Left lung (tissue), 14 donors: ENCODE measurements at places on chromosomes 4 and X. TPM values are rescaled to one million over a fixed set of nuclear protein-coding genes. Genes with fewer than 3 reads are reported as not detected.

The GPR101 gene
- not detected for total RNA-seq

DNA sequence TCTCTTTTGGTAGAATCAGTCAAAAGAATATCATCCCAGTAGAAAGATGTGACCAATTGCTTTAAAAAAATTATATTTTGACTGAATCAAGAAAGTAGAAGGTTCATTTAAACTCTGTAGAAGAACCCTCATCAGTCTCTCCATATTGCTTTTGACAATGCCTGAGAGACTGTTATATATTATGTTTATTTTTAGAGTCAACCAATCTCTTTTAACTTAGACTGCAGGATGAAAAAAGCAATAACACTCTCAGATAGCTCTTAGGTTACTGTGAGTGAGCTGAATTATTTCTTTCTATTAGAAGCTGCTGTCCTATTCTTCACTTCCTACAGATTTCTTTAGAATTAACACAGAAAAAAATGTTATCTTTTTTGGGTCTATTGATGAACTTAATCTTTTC lies 38.1 kb downstream of the GALNTL6 start:
- no peak overlapping the region for H3K27ac ChIP-seq
- no peaks in the 10 kb centered on the region for H3K36me3 ChIP-seq
- H3K4me3 ChIP-seq: no peak overlapping the region
- H3K4me1 ChIP-seq: no peaks in the 10 kb centered on the region
- no peak for DNase-seq
- no peaks in the 10 kb centered on the region for H3K27me3 ChIP-seq

The TMEM156 gene
- total RNA-seq: 0.29 TPM

DNA sequence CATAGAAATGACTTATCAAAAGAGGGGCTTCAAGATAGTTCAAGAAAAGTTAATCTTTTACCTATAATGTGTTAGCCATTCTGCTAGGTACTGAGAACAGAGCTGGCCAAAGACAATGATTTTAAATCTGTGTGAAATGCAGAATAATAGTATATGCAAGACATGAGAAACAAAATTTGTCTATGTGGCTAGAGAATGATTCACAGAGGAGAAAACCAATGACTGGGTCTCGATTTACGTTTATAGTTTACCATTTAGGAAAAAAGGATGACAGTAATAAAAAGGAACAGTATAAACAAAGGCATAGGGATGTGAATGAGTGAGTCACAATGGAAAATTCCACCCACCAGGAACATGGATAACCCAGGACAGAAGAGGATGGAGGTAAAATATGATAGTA lies 31.9 kb downstream of the NPFFR2 start:
- no peaks in the 10 kb centered on the region for H3K27me3 ChIP-seq
- no peak overlapping the region for H3K4me3 ChIP-seq
- no peaks in the 10 kb centered on the region for H3K4me1 ChIP-seq
- no peak overlapping the region for H3K27ac ChIP-seq
- no peaks in the 10 kb centered on the region for H3K36me3 ChIP-seq
- no peak for DNase-seq

The ZNF157 gene
- total RNA-seq: 0.29 TPM

DNA sequence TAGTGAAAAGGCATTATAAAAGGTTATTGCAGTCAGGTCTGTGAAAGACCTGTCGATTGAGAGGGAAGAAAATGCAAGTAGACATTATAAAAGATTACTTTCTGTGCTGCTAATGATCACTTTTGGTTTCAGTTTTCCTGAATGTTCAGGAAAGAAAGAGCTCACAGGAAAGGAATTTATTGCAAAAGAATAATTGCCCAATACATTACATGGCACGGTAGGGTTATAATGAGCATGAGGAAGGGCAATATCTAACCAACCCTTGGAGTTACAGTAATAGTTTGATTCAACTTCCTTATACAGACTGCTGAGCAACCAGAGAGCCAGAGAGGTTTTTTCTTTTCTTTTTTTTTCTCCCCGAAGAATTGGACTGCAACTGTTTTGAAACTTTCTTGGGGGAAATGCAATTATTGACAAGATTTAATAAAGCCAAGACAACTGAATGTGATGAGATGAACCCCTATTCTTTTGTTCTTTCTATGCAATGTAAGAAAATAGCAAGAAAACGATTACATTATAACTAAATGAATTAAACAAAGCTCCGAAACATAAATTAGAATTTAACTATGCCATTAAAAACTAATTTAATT lies 247.0 kb downstream of the C4orf33 start:
- no peak for DNase-seq
- no peaks in the 10 kb centered on the region for H3K4me1 ChIP-seq
- peak overlapping the region; percentile 50 for H3K27ac ChIP-seq

The APLN gene
- 6.9 TPM for total RNA-seq

The FAM47A gene
- not detected for total RNA-seq

The CSAG3 gene
- total RNA-seq: not detected

The TECRL gene
- 0.65 TPM for total RNA-seq

- H3K4me3 ChIP-seq: no peak overlapping the region
- no peaks in the 10 kb centered on the region for H3K4me1 ChIP-seq
- DNase-seq: no peak
- H3K36me3 ChIP-seq: no peaks in the 10 kb centered on the region
Observed at GRCh38 chr4:16573739-16574138, 324.7 kb downstream of the LDB2 start.

- H3K27me3 ChIP-seq: no peaks in the 10 kb centered on the region
- DNase-seq: no peak
- H3K4me1 ChIP-seq: no peaks in the 10 kb centered on the region
- no peaks in the 10 kb centered on the region for H3K36me3 ChIP-seq
- no peak overlapping the region for H3K27ac ChIP-seq
Observed at GRCh38 chrX:7614616-7615015, 228.4 kb upstream of the VCX start.

GRCh38 chr4:91113130-91113706 lies 986.0 kb downstream of the CCSER1 start:
- DNase-seq: no peak
- H3K36me3 ChIP-seq: no peaks in the 10 kb centered on the region
- H3K4me1 ChIP-seq: no peaks in the 10 kb centered on the region
- H3K27ac ChIP-seq: no peak overlapping the region
- no peak overlapping the region for H3K4me3 ChIP-seq

The DUX4 gene
- not detected for total RNA-seq

- H3K4me3 ChIP-seq: no peak overlapping the region
- no peak for DNase-seq
- H3K4me1 ChIP-seq: no peaks in the 10 kb centered on the region
Observed at GRCh38 chrX:39017077-39017476, 215.8 kb downstream of the MID1IP1 start.

DNA sequence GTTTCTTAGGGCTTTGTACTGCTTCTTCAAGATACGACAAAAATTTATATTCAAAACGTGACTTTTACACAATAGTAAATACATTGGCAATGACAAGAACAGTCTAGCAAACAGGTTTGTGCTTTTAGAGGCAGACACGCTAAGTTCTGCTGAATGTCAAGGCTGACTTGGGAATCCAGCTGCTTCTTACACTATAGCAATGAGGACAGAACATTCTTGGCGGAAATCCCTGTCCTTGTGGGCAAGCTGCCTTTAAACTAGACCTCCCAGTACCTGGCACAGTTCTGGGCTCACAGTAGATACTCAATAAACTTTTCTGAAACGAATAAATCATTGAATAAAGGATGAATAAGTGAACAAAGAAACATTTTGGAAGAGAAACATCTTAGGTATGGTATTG lies 148.2 kb downstream of the RASL11B start:
- peaks cover 18% of the 10 kb centered on the region for H3K4me1 ChIP-seq
- no peak overlapping the region for H3K27ac ChIP-seq
- no peaks in the 10 kb centered on the region for H3K36me3 ChIP-seq
- no peaks in the 10 kb centered on the region for H3K27me3 ChIP-seq
- peak; percentile 49 for DNase-seq

GRCh38 chr4:88411491-88412096 lies 32.9 kb downstream of the HERC6 start:
- no peaks in the 10 kb centered on the region for H3K4me1 ChIP-seq
- no peak overlapping the region for H3K4me3 ChIP-seq
- DNase-seq: no peak
- no peaks in the 10 kb centered on the region for H3K27me3 ChIP-seq
- no peak overlapping the region for H3K27ac ChIP-seq

The HSD17B13 gene
- total RNA-seq: 1.6 TPM

- no peak for DNase-seq
- no peaks in the 10 kb centered on the region for H3K36me3 ChIP-seq
- H3K27me3 ChIP-seq: no peaks in the 10 kb centered on the region
- no peak overlapping the region for H3K27ac ChIP-seq
Observed at GRCh38 chr4:9608300-9608699, 164.1 kb downstream of the DEFB131A start.

DNA sequence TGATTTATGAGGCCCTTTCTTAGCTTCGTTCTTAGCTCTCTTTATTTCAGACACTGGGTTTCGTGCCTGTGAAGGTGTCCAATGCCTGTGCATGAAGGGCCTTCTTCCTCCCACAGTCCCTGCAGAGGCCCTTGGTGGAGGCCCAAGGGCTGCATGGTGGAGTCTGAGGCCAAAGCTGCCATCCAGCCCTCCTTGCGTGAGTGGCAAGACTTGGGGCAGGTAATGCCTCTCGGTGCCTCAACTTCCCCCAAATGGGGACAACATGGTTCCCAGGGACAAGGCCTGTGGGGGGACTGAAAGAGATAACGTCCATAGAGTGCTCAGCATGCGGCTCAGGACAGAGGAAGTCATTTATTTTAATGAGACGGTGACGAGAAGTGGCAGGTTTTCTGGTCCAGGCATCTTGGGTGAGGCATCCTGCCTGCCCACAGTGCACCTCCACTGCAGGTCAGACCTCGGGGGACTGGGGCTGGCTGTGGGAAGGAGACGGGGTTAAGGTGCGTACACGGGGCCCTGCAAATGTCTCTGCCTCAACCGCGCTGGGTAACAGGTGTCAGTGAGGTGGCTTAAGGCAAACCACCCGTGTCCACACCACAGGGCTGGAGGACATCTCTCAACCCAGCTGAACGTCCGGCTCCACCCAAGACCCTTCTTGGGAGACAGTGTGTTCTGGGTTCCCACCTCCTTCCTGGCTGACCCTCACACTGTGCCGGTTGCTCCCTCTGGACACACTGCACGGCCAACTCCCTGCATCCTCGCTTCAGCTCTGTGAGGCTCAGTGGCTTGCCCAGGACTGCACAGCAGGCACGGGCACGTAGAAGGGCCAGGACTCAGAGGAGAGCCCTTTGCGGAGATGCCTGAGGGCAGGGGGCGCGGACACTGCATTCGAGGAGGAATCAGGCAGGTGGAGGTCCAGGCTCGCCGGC lies 50.5 kb downstream of the PSAPL1 start:
- peaks cover 18% of the 10 kb centered on the region for H3K27me3 ChIP-seq
- no peak overlapping the region for H3K4me3 ChIP-seq
- DNase-seq: peak; percentile 29
- H3K36me3 ChIP-seq: no peaks in the 10 kb centered on the region

- DNase-seq: no peak
- no peak overlapping the region for H3K4me3 ChIP-seq
- no peaks in the 10 kb centered on the region for H3K36me3 ChIP-seq
- no peaks in the 10 kb centered on the region for H3K4me1 ChIP-seq
- H3K27me3 ChIP-seq: no peaks in the 10 kb centered on the region
Observed at GRCh38 chrX:13854003-13854402, 37.1 kb upstream of the GPM6B start.
